ENCODE measurements at places on chromosomes 5 and 9.

DNA sequence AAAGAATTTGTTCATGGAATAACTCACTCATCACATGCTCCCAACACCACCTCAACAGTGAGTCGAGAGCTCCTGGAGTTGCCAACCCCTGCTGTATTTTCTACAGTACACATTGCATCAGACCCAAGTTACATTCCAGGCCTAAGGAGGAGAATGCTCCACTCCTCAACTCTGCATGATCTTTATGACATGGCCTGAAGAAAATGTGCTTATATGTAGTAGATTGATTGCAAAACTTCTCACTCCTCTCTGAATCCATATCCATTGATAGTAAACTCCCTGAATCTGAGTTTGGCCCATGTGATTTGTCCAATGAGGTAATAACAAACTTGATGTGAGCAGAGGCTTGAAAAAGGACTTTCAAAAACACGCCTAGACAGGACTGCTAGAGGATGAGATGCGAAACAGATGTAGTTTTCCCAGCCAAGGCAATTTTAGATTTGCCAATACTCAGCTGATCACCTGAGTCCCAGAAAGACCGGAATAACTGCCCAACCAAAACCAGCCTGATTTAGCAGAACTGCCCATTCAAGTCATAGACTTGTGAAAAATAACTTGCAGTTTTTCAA, 29.0 kb upstream of the PAPPA start:
- no peak for DNase-seq

DNA sequence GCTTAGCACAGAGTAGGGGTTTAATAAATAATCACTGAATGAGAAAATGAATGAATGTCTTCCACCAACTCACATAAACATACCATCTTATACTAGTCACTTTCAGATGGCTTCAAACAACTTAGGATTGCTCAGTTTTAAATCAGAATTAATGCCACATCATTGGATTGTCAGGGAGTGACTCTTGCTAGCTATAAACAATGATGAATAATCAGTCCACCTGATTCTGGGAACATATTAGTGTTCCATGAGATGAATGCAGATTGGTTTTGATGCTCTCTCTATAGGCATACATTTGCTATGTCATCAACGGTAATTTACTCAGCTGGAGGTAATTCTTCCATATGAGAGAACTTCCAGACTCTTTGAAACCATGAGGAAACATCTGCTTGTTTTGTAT, 97.4 kb downstream of the CDH9 start:
- DNase-seq = no peak

DNA sequence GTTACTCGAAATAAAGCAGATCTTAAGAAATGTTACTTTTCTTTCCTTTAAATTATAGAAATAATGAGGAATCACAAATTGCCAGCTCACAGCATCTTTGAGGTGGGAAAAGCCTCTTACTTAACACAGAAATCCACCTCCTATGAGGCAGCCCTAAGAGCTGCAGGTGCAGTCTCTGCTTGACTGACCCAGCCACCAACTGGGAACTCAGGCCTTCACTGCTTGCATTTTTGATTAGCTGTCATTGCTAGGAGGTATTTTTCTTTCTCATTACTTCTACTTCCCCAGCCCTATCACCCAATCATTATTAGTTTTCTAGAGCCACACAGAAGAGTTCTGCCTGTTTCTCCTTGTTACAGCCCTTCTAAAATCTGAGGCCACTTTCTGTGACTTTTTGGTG, 416.5 kb upstream of the KLF4 start:
- DNase-seq = no peak

DNA sequence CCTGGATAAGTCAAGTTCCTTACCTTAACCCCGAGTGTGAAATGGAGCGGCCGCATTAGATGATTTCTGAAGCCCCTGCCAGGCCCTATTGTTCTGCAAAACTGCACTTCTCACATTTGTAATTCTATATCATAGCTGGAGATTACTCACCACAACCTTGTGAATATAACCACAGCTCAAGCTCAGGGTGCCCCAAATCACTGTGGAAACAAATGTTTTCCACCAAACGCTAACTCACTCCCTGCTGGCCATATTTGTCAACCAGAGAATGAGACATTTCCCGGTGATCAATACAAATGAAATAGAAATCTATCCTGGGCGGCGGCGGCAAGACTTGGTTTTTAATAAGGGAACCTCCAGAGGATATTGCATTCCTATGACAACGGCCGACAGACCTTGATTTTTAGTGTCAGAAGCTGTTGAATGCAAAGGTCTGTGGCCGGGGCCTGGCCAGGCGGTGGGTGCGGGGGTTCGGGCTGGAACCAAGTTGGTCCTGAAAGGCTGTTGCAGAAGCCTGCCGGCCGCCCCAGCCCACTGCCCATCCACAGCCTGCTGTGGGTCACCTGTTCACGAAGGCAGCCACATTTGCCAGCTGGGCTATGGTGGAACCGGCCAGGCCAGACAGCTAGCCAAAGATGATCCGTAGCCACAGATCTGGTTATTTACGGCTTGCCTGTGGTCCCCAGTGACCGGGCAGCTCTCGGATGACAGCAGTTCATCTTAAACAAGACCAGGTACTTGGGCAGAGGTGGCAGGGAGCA, 93.9 kb upstream of the LMX1B start:
- DNase-seq = no peak

- no peak for DNase-seq
Observed at GRCh38 chr5:111779922-111780292, 22.9 kb upstream of the NREP start.

DNA sequence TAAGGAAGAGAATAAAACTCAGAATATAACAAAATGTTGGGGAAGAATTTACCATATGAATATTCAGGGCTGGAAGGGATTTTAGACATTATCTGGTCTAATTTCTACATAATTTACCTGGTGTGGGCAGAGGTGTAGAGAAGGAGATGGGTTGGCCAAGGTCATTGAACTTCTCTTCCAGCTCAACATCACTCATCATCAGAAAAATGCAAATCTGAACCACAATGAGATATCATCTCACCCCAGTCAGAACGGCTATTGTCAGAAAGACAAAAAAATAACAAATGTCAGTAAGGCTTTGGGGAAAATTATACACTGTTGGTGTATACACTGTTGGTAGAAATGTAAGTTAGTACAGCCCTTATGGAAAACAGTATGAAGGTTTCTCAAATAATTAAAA, 121.7 kb downstream of the PTTG1 start:
- no peak for DNase-seq

- no peak for DNase-seq
Observed at GRCh38 chr9:2159521-2160454, 144.6 kb downstream of the SMARCA2 start.

GRCh38 chr9:14788846-14789245, 66.3 kb upstream of the CER1 start:
- no peak for DNase-seq

- DNase-seq = no peak
Observed at GRCh38 chr5:64315778-64316177, 150.1 kb downstream of the RNF180 start.

DNA sequence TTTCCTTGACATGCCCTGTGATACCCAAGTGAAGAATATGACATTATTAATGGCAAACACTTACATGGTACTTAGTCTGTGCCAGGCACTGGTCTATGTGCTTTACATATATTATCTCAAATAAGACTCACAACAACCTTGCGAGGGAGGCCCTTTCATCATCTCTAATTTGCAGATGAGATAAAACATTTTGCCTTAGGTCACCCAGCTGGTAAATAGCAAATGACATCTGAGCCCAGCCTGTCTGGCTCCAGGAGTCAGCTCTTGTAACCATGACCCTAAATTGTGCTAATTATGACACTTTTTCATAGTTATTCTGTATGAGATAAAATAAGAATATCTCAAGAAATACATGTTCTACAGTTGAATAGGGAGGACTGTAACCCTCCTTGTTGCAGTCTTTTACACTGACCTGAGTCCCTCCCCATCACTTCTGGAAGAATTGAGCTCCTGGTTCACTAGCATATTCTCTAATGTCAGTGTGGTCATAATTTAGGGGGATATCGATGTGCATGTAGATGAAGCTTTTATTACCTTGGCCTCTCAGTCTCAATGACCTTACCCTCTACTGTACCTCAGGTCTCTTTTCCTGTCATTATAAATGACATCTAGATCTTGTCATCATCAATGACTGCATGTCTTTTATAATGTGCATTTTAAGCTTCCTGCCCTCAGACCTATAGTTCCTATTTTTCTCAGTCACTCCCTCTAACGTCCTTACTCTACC, 126.1 kb upstream of the HAPLN1 start:
- no peak for DNase-seq
